Activated CD4-positive, alpha-beta T cell treated with anti-CD3 and anti-CD28 coated beads, Interleukin-2, amount 50 U/mL, for 48 hours (primary cell): ENCODE measurements at places on chromosomes 6 and 20.

GRCh38 chr6:158660333-158660754 is 10.5 kb downstream of the SYTL3 start:
- peak; percentile 34 for DNase-seq

DNA sequence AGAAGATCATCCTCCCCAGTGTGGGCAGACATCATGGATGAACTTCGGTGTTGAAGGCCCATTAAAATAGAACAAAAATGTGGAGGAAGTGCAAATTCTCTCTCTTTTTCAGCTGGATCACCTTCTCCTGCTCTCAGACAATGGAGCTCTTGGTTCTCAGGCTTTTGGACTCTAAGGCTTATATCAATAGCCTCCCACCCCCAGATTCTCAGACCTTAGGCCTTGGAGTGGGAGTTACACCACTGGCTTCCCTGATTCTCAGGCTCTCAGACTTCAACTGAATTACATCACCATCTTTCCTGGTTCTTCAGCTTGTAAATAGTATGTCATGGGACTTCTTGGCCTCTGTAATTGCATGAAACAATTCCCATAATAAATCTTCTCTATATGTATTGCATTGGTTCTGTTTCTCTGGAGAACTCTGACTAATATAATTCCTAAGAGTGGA is 36.6 kb downstream of the NSFL1C start:
- DNase-seq, result no peak

DNA sequence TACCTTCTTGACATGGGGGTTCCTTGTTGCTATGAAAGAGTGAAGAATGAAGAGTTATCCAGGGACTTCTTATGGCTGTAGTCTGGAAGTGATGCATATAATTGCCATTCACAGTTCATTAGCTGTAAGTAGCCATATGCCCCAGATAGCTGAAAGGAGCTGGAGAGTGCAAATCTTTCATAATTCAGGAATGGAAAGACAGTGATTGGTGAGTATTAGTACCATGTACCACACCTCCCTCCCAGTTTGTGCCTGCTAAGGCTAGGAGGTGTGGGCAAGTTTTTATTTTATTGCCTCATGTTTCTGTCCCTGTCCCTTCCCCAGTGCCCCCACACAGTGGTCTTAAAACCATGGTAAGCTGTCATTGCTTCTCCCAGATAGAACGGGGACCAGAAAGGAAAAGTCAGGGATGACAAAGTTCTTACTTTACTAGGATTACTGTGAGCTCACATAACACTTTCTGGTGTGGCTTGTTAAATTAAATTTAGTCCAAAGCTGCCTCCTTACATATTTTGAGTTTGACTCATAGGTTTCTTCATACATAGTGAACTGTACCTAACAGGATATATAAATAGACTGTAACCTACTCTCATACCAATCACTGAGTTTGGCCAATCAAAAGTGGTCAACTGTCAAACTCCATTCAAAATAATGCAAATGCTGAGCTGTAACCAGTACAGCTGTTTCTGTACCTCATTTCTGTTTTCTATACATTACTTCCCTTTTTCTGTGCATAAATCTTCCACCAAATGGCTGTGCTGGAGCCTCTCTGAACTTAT is 119.4 kb downstream of the RFPL4B start:
- DNase-seq, result no peak

DNA sequence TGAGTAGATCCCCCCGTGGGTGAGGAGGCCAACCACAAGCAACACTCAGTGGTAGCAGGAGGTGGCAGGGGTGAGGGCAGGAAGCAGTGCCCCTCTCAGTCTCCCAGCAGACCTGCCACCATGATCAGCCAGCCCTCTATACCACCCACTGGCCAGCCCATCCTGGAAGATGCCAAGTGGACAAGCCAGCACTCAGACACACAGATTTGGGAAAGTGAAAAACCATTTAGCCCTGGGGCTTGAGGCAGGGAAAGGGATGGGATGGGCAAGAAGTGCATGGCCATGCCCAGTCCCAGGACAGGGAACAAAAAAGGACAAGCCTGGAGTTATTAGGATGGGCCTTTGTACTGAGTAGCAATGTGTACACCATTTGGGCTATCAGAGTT is 76.9 kb downstream of the HFE start:
- DNase-seq, result no peak
